Glutamatergic neuron (in vitro differentiated cells): ENCODE measurements at places on chromosomes 7 and 10. TPM values are rescaled to one million over a fixed set of nuclear protein-coding genes. Genes with fewer than 3 reads are reported as not detected.

MYPN gene
- total RNA-seq, result not detected

DNA sequence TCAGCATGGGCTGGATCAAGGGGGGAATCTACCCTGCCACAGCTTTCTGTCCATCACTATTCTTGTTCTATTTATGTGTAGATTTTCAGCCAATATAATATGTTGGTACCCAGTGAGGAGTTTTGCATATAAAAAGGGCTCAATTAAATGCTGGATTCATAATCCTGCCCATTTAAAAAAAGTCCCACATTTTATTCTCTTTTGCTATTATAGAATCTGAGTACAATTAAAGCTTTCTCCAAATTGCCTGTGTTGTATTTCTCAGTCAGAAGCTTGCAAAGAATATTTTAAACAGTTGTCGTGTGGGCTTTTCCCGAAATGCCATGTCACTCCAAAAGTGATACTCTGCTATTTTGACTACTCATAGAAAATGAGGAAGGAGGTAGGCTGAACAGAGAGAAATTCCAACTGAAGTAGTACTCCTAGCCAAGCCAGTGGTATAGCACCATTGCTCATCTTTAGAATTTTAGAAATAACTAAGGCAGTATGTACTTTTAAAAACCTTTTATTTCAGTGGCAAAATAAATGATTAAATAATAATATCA is 108.3 kb upstream of the HDAC9 start:
- peaks cover 23% of the 10 kb centered on the region for H3K4me1 ChIP-seq
- H3K27ac ChIP-seq, result peak overlapping the region; percentile 3
- no peaks in the 10 kb centered on the region for H3K36me3 ChIP-seq
- H3K4me3 ChIP-seq, result peak overlapping the region; percentile 43

DNA sequence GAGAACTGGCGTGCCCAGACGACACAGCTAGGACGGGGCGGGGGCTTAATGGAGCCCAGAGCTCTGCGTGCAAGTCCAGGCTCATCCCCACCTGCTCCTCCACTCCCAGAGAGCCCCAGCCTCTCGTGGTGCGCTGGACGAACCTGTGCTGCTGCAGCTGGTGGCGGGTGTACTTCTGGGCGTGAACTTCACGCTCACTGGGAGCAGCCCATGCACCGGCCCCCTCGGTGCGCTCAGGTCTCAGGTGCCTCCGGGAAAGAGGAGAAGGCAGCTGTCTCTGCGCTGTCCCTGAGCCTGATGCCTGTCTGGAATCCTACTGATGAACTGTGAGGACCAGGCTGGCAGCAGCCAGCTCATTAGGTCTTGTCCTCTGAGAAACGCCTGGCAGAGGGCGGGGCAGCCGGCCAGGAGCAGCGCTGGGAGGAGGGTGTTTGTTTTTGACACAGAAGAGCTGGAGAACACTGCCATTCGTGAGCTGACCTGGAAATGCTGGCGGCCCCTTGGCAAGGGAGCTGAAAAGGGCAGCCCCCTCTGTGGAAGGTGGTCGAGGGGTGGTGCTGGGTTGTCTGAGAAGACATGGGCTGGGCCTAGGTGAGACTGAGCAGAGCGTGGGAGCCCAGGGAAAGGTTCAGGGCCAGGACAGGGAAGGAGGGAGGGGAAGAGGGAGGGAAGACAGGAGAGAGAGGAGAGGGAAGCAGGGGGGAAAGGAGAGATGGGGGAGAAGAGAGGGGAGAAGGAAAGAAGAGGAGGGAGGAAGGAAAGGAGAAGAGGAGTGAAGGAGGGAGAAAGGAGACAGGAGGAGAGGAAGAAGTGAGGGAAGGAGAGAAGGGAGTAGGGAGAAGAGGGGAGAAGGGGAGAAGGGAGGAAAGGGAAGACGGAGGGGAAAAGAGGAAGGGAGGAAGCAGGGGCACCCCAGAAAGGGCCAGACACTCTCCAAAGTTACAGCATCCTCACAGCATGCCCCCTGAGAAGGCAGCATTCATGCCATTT is 53.5 kb upstream of the TNS3 start:
- H3K27ac ChIP-seq, result no peak overlapping the region
- no peaks in the 10 kb centered on the region for H3K4me1 ChIP-seq
- H3K36me3 ChIP-seq, result peaks cover 4% of the 10 kb centered on the region
- H3K4me3 ChIP-seq, result no peak overlapping the region

- no peak overlapping the region for H3K4me3 ChIP-seq
- H3K27me3 ChIP-seq, result peaks cover 21% of the 10 kb centered on the region
- peak; percentile 14 for DNase-seq
- H3K4me1 ChIP-seq, result peaks cover 3% of the 10 kb centered on the region
- no peak overlapping the region for H3K27ac ChIP-seq
- no peaks in the 10 kb centered on the region for H3K36me3 ChIP-seq
Measured at GRCh38 chr10:86346799-86347665, 19.6 kb downstream of the GRID1 start.

DNA sequence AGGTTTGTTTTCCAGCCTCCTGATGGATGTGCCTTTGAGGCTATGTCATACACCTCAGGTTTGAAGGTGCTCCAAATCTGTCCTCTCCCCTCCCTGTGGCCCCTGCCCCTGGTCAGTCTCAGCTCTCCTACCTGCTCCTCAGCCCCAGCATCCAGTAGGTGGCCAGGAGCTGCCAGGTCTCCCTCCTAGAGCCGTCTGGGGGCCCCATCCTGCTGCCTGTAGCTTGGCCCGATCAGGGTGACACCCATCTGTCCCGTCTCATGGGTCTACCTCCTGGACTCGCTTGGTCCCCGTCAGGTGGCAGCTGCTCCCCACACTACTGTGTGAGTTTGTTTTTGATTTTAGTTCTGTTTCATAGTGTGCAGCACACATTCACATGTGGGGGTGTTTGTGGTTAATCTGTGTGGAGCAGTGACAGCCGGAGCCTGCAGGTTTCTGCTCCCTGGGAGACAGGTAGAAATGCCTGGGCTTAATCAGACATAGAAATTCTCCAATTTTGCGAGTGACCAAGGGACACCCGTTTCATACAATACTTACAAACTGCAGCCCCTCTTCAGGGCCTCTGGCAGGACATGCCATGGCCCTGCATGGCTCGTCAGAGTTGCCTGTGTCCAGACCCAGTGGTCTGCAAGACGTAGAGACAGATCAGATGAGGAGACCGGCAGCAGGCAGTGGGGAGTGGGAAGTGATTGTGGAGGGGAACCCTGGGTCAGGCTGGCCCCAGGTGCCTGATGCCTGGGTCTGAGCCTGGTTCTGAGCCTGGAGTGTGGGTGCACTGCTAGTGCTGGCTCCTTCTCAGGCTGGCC is 17.1 kb downstream of the ADCY1 start:
- H3K27me3 ChIP-seq, result peaks cover 7% of the 10 kb centered on the region
- peak overlapping the region; percentile 43 for H3K27ac ChIP-seq
- H3K36me3 ChIP-seq, result no peaks in the 10 kb centered on the region
- H3K4me1 ChIP-seq, result peaks cover 44% of the 10 kb centered on the region
- no peak for DNase-seq
- H3K4me3 ChIP-seq, result no peak overlapping the region
